SW480 (cell line): ENCODE measurements at places on chromosomes 2 and 18.

GRCh38 chr2:9085353-9085752 lies 81.9 kb upstream of the MBOAT2 start:
- DNase-seq = no peak

DNA sequence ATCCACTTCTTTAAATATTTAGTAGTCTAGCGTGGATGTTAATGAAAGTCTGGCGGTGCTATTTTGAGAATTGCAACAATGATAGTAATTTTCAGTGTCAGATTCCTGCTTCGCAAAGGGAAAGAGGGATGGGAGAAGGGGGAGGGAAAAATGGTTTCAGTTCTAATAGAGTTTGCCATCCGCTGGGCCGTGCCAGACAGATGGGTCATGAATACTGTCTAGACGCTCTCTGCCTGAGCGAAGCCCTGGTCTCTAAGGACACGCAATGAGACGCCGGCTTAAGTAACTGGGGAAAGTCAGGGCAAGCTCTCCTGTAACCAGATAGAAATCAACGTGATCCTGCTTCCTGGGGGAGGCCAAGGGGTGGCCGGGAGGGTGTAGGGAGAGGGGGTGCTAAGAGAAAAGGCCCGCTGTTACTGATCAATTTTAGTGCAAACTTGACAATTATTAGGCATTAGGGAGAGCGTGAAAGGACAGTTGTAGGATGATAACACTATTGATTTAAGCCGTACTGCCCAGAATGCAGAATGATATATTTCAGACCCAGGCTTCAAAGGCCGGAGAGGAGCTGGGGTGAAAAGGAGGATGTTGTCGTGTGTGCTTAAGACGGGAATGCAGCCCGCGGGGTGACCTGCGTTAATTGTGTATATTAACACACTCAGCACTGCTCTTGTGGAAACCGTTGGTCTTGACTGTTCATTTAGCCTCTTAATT lies 229.2 kb downstream of the LDLRAD4 start:
- DNase-seq = no peak

DNA sequence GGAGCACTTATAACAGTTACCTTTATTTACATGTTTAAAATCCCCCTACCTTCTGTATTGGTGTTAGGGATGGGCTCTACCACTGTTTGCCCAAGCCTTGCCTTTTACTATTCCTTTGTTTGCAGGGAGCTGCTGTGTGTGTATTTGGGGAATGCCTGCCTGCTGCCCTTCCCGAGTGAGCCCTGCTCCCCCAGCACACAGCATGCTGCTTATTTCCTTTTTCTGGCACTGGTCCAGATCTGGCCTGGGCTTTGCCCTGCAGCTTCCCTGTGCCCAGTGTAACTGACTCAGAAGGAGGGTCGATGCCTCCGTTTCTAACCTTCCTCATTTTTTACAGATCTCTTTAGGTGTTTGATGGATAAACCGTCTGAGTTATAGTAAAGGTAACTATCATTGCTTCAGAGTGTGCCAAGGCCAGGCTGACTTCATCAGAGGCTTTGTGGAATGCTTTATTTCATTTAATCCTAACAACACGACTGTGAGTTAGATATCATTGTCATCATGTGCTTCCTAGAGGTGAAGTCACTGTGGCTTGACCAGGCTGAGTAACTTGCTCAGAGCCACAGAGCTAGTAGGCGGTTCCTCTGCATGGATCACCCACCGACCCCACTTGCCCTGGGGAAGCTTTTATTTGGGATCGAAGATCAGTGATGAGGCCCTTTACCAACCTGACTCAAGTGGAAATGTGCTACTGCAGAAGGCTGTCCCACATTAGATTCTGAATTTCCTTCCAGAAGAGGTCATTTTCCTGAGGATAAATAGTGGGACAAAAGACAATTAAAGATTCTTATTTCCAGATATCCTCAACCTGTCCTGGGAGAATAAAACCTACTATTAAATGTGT lies 238.8 kb downstream of the ZNF407 start:
- DNase-seq = no peak

- no peak for DNase-seq
These were observed 29.5 kb upstream of the ME2 start for GRCh38 chr18:50849419-50849821.

GRCh38 chr2:100246163-100247145 lies 75.8 kb downstream of the LONRF2 start:
- DNase-seq = no peak

GRCh38 chr18:73923866-73924265 lies 223.8 kb downstream of the FBXO15 start:
- no peak for DNase-seq

DNA sequence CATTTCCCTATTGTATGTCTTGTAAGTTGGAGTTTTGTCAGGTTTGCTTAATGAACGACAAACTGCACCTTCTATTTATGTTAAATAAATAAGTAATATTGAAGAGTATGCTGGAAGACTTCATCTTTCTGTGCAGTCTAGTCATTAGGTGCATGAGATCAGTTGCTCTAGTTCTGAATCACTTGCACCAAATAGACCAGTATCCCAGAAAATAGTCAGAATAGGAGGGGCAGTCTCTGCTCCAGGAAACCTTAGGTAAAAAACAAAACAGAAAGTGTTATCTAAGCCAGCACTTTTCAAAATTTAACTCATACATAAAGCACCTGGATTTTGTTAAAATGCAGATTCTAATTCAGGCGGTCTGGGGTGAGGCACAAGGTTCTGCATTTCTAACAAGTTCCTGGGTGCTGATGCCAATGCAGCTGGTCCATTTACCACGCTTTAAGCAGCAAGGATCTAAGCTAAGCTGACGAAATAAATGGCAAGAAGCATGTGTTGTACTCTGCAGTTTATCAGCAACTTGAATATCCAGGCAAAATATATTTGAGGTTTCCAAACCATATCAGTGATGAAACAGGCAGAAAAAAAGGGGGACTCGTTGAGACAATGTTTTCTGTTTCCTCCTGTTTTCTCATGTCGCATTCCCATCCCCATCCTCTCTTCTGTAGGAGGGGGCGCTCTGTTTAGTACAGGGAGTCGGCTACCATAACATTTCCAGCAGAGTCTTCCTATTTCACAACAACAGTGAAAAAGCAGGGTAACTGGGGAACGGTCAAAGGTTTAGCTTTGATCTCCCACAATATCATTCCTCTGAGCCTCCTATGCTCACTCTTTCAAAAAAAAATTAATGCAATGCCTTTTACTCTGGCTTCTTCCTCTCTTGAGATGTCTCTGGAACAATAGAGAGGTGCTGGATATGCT lies 106.4 kb downstream of the MBD2 start:
- DNase-seq = no peak

DNA sequence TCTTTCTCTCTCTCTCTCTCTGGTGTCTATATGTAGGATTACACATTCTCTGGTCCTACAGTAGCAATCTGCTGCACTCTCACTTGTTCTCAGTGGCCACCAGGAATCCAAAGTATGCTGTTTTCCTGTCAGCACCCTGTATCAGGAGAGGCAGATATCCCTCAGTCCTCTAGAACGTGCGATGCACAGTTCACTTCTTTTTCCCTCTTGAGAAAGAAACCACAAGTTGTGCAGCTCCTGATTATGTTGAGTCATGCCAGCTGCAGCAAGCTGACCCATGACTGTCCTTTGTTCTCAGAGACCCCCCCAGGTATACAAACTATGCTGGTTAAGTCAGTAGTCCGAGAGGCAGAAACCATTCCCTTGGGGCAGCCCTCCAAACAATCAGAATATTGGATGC lies 54.6 kb downstream of the LANCL1 start:
- DNase-seq = peak; percentile 6

DNA sequence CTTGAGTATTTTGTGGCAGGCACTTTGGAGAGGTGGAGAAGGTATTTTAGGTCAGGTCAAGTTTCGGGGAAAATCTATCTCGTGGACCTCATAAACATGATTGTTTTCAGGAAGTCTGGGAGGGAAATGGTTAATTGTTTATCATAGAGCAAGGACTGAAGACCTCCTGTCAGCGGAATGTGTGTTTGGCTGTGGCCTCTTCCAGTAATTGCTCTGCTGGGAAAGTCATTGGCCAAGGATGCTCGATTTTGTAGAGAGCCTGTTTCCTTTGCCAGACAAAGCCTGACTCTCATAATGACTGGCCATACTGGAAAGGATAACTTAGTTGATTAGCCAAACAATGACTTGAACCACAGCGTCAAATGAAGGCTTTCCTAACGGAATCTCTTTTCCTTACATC lies 30.0 kb downstream of the IL1R2 start:
- no peak for DNase-seq

DNA sequence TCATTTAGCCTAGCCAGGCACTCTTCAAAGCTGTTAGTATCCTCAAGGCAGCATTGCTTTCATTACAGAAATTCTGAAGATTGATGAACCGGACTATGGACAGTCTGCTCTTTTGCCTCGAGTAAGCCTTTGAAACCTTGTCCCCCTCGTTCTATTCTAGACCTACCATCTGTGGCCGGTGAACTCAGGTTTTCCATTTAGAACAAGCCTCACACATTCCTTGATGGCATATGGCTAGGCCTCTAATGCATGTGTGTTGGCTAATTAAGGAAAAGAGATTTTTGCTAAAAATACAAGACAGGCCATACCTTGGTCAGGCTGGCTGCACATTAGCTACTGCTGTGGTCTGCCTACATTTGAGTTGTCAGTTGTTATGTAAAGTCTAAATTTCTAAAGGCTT lies 111.8 kb downstream of the CERS6 start:
- no peak for DNase-seq

DNA sequence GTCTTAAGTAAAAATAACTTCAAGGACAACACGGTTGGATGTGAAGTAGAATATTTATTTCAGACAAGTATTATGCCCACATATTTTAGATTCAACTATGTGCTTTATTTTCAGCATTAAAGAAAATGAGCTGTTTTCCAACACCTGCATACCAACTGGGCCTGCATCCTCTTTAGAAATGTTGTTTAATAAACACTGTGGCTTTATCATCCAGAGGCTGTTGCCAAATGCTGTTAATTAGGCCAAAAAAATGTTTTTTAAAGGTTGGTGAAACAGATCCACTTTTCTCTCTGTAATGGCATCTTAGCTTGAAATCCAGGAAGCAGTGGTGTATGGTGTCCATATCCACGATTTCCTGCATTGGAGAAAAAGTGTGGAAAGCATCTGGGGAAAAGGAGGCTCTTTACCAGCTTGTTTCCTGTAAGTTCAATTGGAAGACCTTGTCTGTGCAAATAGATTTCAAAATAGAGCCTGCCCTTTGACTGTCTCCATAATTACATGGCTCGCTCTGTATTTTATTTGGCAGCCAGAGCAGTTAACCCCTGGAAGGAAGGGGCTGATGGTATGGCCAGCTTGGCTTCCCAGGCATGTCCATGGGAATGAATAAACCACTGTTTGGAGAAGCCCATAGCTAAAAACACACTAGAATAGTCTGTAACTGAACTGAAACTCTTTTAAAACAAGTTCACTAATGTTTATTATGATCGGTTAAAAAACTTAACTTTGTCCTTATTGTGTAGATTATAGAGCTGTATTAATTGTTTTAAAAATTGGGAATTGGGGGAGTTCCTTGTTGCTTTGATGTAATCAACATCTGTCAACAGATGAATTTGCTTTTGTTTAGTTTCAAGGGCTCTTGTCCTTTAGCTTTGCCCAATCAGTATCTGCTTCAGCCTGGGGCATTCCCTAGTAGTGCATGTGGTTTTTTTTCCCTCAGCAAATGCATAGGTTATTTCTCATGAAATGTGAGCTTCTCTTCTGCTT lies 33.0 kb upstream of the DLX1 start:
- no peak for DNase-seq

- peak; percentile 92 for DNase-seq
These were observed 681 bp downstream of the SPR start for GRCh38 chr2:72887740-72888437.

GRCh38 chr2:219001577-219002394 lies 8.6 kb upstream of the CRYBA2 start:
- DNase-seq = peak; percentile 87

DNA sequence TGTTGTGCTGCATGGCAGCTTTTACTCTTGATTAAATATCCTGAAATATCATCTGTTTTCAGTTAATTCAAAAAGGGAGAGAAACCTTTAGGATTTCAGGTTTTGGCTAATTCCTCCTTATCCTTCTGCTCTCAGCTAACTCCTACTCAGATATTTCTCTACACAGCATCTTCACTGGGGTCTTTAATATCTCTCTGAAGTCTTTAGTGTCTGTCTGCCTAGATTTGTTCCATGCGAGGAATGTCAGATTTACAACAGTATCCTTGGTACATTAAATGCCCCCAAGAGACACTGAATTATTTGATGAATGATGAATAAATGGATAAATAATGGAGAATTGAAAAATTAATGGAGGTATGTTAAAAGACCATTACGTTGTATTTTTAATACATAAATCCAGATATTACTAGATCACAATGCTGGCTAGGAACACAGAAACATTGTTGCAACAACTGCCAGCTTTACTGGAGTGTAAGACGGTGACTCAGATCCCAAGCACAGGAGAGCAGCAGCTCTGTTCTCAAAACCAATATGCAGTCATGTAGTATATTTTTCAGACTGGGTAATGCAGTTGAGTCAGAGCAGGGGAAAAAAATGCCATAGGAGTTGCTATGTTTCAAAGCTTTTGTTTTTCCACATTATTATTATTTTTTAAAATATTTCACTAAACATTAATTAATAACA lies 388.0 kb upstream of the SYT4 start:
- no peak for DNase-seq

- DNase-seq = no peak
These were observed 417.7 kb upstream of the SLC14A2 start for GRCh38 chr18:45197526-45197970.

- DNase-seq = no peak
These were observed 114.0 kb downstream of the HIBCH start for GRCh38 chr2:190205657-190206056.

- no peak for DNase-seq
These were observed 222.6 kb downstream of the ANAPC1 start for GRCh38 chr2:111661286-111661940.

GRCh38 chr2:58428096-58429013 lies 187.2 kb upstream of the FANCL start:
- DNase-seq = peak; percentile 33

GRCh38 chr2:160306985-160307384 lies 106.9 kb upstream of the ITGB6 start:
- DNase-seq = no peak
